ENCODE measurements at places on chromosomes 16 and 17. TPM values are rescaled to one million over a fixed set of nuclear protein-coding genes. Genes with fewer than 3 reads are reported as not detected.

The CD300LF gene
- total RNA-seq: not detected

The CD300E gene
- not detected for total RNA-seq

The MPO gene
- total RNA-seq: not detected

The KRTAP9-4 gene
- not detected for total RNA-seq

The HID1 gene
- total RNA-seq: 4.7 TPM

The ADAD2 gene
- total RNA-seq: not detected

The NRN1L gene
- total RNA-seq: not detected

The PRAC1 gene
- total RNA-seq: 8.2 TPM

The SDK2 gene
- 0.10 TPM for total RNA-seq

The LAT gene
- total RNA-seq: not detected

The AANAT gene
- not detected for total RNA-seq

The C17orf67 gene
- total RNA-seq: 0.51 TPM

The RSL1D1 gene
- 391 TPM for total RNA-seq

The IL21R gene
- not detected for total RNA-seq

The TIMP2 gene
- total RNA-seq: 32.4 TPM

The TPSD1 gene
- not detected for total RNA-seq

The TP53TG3B gene
- total RNA-seq: not detected

The CARHSP1 gene
- 150 TPM for total RNA-seq

The SLC35G6 gene
- total RNA-seq: not detected

The SLC35B1 gene
- total RNA-seq: 65.5 TPM

The NPIPA2 gene
- total RNA-seq: not detected

The MT1E gene
- not detected for total RNA-seq

The SRL gene
- 0.37 TPM for total RNA-seq

The PERCC1 gene
- not detected for total RNA-seq

The CDH8 gene
- not detected for total RNA-seq

The NTN3 gene
- total RNA-seq: 4.4 TPM

The MRPL58 gene
- 99.0 TPM for total RNA-seq

The ANKRD40CL gene
- total RNA-seq: not detected

The NATD1 gene
- total RNA-seq: 3.4 TPM

The TBX2 gene
- 11.4 TPM for total RNA-seq

The P2RX1 gene
- not detected for total RNA-seq

The KRTAP16-1 gene
- total RNA-seq: not detected

The TMC8 gene
- not detected for total RNA-seq

The HIGD1B gene
- total RNA-seq: not detected

The C1QTNF8 gene
- total RNA-seq: 2.6 TPM

The NHLRC4 gene
- total RNA-seq: 4.1 TPM

The MKS1 gene
- total RNA-seq: 15.3 TPM

The SMIM22 gene
- total RNA-seq: not detected

Measured in G401 (cell line).